Activated T-cell treated with anti-CD3 and anti-CD28 coated beads, Interleukin-2, amount 50 U/mL, for 4 hours (primary cell): ENCODE measurements at places on chromosomes 12 and 14. TPM values are rescaled to one million over a fixed set of nuclear protein-coding genes. Genes with fewer than 3 reads are reported as not detected.

The LRTM2 gene
- total RNA-seq = 0.34 TPM

The APOLD1 gene
- total RNA-seq = 1.2 TPM

The ESRRB gene
- not detected for total RNA-seq

- DNase-seq = no peak
These were observed 755 bp downstream of the SLC25A21 start for GRCh38 chr14:37171678-37172023.

- DNase-seq = no peak
These were observed 113.5 kb upstream of the VRK1 start for GRCh38 chr14:96683562-96684289.

The MYH6 gene
- not detected for total RNA-seq

The DYNLL1 gene
- 243 TPM for total RNA-seq

The PPM1H gene
- 0.03 TPM for total RNA-seq

The RASSF8 gene
- total RNA-seq = 0.19 TPM

DNA sequence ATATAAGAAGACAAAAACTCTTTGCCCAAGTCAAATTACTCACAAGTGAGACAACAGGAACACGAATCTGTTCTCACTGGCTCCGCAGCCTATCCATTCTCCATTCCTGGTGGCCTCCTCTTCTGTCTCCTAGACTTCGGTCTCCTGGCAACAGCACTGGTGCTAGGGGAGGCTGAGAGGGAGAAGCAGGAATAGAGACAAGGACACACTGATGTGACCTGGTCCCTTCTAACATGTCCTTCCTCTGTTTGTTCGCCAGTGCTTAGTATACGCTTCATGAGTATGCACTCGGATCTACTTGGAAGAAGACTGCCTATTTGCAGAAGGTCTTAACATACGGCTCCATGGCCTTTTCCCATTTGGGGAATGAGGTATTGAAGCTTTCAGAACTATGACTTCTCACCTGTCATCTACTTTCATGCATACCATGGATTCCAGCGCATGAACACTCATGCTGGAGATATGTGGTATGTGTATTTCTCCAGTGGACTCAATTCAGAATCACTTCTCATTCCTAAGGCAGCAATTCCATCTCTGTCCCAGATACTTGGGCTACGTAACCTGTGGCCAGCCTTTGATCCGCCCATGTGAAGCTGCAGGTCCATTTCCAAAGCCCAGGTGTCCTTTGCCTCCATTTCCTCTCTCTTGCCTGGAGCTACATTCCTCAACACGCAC, 33.9 kb downstream of the BHLHE41 start:
- no peak for DNase-seq

GRCh38 chr14:54423991-54424390, 17.2 kb downstream of the CNIH1 start:
- no peak for DNase-seq

DNA sequence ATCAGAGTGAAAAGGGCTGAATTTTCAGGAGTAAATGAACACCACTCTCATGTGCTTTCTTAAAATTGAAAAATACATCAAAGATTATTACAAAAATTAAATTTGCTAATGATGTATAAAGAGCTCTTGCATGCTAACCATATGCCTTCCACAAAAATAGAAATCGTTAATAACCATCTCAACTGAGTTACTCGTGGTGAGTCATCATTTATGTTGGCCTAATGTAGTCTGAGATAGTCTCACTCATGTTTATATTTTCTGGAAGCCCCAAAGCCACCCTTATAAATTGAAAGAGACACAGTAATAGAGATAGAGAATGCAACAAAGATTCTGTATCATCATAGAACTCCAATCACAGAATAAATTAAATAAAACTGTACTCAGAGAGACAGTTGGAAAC, 131.2 kb downstream of the KCNH5 start:
- no peak for DNase-seq

GRCh38 chr12:84955298-84955697, 42.7 kb upstream of the SLC6A15 start:
- no peak for DNase-seq

The USP44 gene
- 2.2 TPM for total RNA-seq

The CMA1 gene
- total RNA-seq = 1.2 TPM

The BDKRB1 gene
- not detected for total RNA-seq

The RABGGTA gene
- total RNA-seq = 53.4 TPM

DNA sequence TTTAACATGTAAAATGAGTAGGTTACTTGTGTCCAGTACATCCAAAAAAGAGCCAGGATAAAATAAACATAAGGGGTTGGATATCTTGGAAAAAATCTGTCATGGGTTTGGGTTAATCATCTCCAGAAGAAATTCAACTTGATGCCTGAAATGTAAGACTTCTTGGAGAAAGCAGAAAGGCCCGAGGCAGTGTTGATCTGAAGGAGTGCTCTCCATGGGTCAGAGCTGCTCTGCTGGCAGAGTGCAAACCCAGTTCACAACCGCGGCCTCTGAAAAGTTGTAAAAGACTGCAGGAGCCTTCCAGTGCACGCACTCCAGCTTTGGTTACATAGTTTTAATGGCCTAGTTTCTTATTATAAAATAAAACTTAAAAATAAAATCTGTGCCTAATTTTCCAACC, 97.3 kb upstream of the ALX1 start:
- DNase-seq = no peak

The ADAMTS20 gene
- total RNA-seq = not detected

DNA sequence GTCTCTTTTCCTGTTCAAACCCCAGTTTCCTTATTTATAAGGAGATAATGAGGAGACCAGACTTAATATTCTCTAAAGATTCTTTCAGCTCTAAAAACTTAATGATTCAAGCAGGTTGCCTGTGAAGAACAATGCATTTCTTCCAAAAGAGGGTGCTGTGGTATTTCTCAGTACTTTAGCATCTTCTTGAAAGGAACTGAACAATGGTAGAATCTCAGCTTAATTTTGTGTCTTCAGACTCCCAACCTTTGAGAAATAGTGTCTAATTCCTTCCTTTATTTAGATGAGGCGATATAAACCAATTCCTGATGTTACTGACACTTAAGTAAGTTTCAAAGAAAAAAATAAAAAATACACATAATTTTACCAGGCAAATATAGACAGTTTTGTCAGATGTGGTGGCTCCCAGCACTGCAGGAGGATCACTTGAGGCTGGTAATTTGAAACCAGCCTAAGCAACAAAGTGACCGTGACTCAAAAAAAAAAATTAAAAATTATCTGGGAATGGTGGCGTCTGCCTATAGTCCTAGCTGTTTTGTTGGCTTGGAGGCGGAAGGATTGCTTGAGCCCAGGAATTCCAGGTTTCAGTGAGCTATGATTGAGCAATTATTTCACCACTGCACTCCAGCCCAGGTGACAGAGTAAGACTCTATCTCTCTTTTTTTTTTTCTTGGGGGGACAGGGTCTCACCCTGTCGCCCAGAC, 76.9 kb upstream of the PSMA6 start:
- no peak for DNase-seq

DNA sequence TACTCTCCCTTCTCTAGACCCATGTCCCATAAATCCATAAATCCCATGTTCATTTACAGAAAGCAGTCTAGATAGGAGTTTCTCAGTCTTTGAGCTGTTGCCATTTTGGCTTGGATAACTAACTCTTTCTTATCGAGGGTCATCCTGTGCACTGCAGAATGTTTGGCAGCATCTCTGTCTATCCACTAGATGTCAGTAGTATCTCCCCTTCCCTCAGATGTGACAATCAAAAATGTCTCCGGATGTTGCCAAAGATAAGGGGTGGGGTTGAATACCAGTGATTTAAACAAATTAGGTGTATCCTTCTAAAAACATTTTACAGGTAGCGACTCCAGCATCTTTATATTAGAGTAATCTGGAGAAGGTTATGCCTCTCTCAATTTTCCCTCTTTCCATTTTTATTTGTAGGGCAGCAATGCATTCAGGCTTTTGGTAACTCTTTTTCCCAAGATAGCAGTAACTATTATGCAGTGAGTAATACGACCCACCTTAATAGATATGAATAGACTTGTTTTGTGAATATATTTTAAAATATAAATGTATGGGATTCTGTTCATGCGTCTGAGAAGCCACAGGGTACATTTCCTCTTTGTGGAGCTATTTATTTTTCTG, 100.7 kb downstream of the LRRK2 start:
- DNase-seq = no peak
